ENCODE measurements at places on chromosomes 5 and 9.

- DNase-seq: no peak
Observed at GRCh38 chr5:73450137-73450536, 1.6 kb upstream of the FOXD1 start.

- DNase-seq: peak; percentile 76
Observed at GRCh38 chr9:131395157-131396098, 1.5 kb downstream of the PRRC2B start.

- DNase-seq: no peak
Observed at GRCh38 chr9:130268521-130269211, 3.1 kb downstream of the HMCN2 start.

GRCh38 chr9:92737611-92738299, 26.9 kb downstream of the BICD2 start:
- no peak for DNase-seq

DNA sequence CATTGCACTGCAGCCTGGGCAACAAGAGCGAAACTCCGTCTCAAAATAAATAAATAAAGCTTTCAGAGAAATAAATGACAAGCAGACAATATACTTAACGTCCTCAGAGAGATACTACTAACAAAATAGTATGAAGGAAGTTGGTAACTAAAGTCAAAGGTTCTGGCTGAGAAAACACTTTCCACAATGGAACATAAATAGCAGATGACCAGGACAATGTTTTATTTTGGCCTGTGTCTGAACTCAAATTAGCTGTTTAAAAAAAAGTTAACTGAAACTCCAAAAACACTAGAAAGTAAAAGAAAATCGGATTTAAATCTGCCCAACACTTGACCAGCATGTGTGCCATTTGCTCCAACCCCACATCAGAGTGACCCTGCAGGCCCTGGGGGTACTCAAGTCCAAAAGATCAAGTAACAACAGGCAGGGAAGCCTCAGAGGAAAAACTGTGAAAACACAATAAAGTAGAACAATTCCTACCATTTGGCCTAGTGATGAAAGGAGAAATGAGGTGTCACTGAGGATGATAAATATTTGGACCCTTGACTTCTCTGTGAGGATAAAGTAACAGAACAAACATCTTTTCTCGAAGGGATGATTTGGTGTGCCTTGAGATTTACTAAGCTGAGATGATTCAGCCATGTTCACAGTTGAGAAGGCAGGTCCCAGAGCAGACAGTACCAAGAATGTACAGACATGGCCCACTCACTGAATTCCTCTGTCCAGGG, 47.7 kb downstream of the LHFPL2 start:
- DNase-seq: no peak

DNA sequence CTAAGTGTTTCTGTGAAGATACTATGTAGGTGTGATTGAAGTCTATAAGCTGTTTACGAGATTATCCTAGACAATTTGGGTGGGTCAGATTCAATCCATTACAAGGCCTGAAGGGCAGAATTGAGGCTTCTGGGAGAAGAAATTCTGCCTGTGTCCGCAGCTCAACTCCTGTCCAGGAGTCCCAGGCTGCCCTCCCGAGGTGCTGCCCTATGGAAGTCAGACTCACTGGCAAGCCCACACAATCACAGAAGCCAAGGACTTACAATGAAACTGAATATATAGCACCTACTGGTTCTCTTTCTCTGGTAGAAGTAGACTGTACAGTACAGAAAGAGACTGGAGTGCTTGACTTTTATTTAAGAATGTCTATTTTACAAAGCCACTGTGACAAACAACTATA, 74.5 kb downstream of the EPB41L4A start:
- no peak for DNase-seq

DNA sequence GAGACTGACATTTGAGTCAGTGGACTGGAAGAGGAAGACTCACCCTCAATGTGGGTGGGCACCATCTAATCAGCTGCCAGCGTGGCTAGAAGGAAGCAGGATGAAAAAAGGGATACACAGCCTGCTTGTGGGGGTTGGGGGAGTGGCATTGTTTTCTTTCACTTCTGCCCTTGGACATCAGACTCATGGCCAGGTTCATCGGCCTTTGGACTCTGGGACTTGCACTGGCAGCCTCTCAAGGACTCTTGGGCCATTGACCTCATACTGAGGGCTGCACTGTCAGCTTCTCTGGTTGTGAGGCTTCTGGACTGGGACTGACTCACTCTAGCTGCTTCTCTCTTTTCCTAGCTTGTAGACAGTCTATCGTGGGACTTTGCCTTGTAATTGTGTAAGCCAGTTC, 374.9 kb downstream of the TLE1 start:
- DNase-seq: no peak

DNA sequence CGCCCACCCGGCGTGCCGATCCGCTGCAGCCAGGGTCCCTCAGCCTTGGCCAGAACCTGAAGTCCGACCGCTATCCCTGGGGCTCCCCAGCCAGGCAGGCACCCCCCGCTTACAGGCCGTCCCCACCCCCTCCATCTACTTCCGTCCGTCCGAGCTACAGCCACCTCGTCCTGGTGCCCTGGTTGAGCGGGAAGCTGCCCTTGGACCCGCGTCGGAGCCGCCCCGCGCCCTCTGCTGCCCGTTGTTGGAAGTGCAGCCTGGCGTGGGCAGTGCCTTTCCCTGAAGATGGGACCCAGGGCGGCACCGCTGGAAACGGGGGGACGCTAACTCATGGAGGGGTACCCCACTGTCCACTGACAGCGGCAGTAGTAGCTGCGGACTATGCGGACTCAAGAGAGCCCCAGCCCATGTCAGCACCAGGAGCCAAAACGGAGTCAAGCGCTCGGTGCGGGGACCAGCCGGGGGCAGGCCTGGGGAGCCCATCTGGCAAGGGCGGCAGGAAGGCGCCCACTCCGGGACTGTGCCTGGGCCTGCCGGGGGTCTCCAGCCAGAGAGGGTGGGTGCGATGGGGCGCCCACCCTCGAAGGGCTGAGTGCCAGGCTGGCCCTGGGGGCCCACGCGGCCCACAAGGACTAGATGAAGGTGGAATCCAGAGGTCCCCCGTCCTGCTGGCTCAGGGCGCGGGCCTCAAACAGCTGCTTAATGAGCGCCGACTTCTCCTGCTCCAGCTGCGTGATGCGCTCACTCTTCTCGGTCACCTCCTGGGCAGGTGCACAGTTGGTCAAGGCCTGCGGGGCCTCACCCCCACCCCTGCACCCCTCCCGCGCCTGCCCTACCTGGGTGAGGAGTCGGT, 6.1 kb downstream of the SAPCD2 start:
- peak; percentile 73 for DNase-seq

- DNase-seq: no peak
Observed at GRCh38 chr9:115208501-115208900, 90.5 kb upstream of the TNC start.

- no peak for DNase-seq
Observed at GRCh38 chr9:7165331-7165975, 407.7 kb downstream of the KDM4C start.

DNA sequence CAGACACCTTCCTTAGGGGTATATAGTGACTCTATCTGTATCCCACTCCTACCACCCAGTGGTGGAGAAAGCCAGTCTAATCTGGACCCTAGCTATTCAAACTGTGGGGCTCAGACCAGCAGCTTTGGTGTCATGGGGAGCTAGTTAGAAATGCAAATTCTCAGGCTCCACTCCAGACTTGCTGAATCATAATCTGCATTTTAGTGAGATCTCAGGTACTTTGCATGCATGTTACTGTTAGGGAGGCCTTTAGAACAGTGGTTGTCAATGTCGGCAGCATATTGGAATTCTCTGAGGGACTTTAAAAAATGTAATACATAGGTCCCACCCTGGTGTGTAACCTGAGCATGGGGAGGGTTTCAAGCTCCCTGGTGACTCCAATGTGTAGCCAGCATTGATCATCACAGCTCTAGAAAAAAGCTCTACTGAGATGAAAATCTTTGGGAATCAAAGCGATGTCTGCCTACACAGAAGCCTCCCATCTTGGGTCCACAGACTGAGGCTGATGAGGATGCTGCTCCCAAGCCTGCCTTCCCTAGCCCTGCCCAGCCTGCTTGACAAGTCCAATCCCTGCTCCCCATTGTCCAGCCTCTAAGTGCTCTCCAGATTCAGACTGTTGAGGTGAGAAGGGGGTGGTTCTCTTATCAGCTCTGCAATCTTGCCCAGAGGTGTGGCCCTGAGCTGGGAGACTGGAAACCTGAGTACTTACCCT, 11.9 kb upstream of the GM2A start:
- no peak for DNase-seq

- no peak for DNase-seq
Observed at GRCh38 chr9:75658301-75658905, 232.1 kb upstream of the PCSK5 start.

Data from activated T-cell treated with anti-CD3 and anti-CD28 coated beads, Interleukin-2, amount 50 U/mL, for 1 hour (primary cell).